ENCODE measurements at places on chromosomes 4 and X.

GRCh38 chr4:27429364-27429871 is 568.8 kb downstream of the STIM2 start:
- no peak for DNase-seq

GRCh38 chr4:66501997-66502396 is 831.7 kb upstream of the EPHA5 start:
- no peak for DNase-seq

GRCh38 chr4:87525636-87526295 is 3.4 kb downstream of the SPARCL1 start:
- DNase-seq, result no peak

DNA sequence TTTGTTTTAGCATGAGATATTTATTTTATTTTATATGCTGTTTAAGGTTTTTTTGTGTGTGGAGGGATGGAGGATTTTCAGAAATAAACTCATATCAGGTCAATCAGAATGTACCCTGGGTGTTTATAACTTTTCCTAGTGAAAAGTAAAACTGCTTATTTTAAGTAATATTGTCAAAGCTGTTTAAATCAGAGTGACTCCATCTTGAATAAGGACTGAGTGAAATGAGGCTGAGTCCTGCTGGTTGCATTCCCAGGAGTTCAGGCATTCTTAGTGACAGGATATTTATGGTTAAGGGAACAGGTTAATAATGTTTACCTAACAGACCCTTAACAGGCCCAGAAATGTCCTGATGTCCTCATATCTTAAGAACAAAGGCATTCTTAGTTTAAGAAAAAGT is 1160.9 kb upstream of the PCDH7 start:
- no peak for DNase-seq

- DNase-seq, result no peak
These were observed 171.4 kb downstream of the MSL3 start for GRCh38 chrX:11929476-11929875.

DNA sequence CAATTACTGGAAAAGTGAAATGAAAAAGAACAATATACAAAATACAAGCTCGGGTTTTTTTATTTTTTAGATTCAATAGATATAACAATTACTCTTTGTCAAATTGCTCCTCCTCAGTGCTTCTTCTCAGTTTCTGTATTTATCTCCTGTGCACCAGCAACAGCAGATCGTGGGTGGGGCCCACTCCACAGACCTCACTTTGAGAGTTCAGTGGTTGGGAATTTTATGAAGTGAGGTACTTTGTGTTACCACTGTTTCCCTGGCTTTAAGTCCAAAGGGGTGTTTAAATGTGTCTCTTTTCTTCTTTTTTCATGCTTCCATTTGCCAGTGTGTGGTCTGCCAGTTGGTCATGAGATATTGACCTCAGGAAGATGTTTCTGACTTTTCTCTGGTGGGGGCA is 54.4 kb downstream of the KIT start:
- DNase-seq, result no peak
